ENCODE measurements at places on chromosomes 13 and 19.

DNA sequence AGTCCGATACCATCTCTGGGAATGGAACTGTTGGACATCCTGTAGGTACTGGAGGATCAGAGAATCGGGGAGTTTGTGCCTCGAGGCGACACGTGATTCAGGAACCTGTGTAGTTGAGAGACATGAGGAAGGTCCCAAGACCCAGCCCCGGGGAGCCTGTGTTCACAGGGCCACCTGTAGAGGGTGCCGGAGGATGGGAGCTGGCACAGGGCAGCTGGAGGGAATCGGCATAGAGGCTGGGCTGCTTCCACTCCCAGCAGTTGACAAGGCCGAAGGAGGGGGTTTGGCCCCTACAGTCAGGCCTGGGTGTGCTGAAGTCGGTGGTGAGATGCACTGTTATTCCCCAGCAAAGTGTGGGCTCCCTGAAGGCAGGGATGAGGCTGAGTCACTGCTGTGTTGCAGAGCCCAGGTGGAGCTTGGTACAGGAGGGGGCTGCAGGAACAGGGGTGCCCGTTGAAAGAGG lies 2.5 kb upstream of the ISYNA1 start:
- DNase-seq = peak; percentile 67

DNA sequence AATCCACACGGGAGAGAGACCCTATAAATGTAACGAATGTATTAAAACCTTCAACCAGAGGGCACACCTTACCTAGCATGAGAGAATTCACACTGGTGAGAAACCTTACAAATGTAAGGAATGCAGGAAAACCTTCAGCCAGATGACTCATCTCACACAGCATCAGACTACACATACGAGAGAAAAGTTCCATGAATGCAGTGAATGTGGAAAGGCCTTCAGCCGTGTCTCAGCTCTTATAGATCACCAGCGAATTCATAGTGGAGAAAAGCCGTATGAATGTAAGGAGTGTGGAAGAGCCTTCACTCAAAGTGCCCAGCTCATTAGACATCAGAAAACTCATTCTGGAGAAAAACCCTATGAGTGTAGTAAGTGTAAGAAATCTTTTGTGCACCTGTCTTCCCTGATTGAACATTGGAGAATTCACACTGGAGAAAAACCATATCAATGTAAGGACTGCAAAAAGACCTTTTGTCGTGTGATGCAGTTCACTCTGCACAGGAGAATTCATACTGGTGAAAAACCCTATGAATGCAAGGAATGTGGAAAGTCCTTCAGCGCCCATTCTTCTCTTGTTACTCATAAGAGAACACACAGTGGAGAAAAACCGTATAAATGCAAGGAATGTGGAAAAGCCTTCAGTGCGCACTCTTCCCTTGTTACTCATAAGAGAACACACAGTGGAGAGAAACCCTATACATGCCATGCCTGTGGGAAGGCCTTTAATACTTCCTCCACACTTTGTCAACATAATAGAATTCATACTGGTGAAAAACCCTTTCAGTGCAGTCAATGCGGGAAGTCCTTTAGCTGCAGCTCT lies 16.0 kb downstream of the ZNF582 start:
- no peak for DNase-seq

GRCh38 chr19:39211731-39212374 lies 7.8 kb upstream of the SYCN start:
- DNase-seq = no peak

DNA sequence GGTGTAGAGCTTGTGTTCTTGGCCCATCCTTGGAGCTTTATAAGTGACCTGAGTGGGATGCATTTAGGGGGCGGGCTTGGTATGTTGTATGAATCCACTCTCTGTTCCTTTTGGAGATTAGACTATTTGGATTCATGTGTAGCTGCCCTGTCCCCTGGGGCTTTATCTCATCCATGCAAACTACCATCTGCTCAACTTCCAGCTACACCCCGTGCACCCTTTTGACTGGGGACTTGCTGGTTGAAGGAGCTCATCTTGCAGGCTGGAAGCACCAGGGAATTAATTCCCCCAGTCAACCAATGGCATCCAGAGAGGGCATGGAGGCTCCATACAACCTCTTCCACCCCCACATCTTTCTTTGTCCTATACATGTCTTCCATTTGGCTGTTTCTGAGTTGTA lies 6.1 kb downstream of the CLEC4M start:
- no peak for DNase-seq

DNA sequence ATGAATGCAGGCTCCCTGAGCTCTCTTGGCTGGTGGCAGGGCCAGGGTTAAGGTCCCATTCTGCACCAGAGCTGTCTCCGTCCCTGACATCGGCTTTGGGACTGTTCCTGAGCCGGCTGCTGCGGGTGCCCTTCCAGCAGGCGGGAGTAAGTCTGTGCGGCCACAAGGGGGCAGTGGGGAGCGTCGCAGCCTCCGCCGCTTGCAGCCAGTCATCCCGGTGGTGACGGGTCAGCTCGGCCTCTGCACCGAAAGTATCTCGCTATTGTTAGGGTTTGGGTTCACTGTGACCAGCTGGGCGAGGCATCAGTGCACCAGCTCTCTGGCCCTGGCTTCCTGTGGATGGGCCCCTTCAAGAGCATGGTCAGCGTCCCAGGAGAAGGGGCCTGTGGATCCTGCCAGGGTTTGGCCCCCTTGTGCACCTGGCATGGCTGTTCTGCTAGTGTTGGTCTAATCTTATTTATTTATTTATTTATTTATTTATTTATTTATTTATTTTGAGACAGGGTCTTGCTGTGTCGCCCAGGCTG lies 15.1 kb downstream of the NDUFB7 start:
- peak; percentile 83 for DNase-seq

DNA sequence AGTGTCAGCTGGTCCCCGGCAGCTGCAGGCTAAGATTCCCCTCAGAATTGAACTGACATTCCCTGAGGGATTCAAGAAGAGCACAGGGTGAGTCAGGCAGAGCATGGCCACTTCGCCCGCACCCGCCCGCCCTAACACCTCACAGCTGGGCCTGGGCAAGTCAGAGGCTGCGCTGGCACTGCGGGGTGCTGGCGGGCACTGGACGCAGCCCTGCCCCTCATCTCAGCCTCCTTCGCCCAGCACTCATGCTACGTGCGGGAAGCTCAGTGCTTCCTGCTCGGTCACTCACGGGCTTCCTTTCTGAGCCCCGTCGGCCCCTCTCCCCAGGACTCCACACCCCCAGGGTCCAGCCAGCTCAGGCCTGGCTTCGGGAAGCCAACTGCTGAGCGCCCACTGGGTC lies 56.9 kb downstream of the MLLT1 start:
- no peak for DNase-seq

DNA sequence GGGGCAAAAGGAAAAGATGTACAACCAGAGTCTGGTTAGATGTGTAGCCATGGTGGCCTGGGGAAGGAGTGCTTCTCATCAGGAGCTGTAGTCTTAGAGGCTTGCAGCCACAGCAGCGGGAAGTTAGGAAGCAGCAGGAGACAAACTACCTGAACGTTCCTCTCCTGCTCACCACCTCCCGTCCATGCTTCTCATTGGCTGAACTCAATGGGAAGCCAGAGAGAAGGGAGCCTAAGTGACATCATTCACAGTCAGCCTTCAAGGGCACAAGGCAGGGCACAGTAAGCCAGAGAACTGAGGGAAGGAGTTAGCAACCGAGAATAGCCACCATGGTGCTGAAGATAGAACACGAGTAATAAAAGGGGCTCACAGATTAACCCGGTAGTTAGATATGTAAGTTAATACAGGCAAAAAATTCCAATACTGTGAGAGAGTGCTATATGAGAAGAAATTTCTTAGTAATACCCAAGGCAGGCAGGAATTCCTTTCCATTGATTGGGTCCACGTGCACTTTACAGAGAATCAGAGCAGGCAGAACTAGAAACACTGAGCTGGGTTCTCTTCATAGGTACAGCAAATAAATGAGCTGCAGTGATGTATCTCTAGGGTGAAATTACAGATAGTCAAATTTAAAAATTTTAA lies 391.5 kb upstream of the DACH1 start:
- no peak for DNase-seq

GRCh38 chr13:66222926-66223325 lies 1007.2 kb downstream of the PCDH9 start:
- no peak for DNase-seq

DNA sequence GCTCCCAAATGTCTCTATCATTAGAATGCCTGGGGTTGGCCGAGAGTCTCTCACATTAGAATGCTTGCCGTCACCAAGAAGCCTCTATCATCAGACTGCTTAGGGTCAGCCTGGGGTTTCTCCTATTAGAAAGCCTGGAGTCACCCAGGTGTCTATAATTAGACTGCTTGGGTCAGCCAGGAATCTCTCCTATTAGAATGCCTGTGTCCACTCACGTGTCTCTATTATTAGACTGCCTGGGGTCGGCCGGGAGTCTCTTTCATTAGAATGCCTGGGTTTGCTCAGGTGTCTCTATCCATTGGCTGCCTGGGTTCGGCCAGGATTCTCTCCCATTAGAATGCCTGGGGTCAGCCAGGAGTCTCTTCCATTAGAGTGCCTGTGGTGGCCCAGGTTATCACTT lies 1453.1 kb downstream of the UQCRFS1 start:
- no peak for DNase-seq

DNA sequence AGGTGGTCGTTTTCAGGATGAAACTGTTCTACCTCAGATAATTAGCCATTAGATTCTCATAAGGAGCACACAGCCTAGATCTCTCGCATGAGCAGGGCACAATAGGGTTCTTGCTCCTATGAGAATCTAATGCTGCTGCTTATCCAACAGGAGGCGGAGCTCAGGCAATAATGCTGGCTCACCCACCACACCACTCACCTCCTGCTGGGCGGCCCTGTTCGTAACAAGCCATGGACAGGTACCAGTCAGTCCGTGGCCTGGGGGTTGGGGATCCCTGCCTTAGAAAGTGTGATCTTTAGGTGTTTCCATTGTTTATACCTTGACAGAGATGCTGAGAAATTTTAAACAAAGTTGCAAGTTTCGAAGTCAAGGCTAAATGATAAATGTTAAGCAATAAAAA lies 344.6 kb upstream of the HTR2A start:
- no peak for DNase-seq

GRCh38 chr13:70505809-70506208 lies 397.6 kb upstream of the KLHL1 start:
- DNase-seq = no peak

GRCh38 chr19:50383001-50383851 lies 921 bp upstream of the POLD1 start:
- DNase-seq = peak; percentile 2

DNA sequence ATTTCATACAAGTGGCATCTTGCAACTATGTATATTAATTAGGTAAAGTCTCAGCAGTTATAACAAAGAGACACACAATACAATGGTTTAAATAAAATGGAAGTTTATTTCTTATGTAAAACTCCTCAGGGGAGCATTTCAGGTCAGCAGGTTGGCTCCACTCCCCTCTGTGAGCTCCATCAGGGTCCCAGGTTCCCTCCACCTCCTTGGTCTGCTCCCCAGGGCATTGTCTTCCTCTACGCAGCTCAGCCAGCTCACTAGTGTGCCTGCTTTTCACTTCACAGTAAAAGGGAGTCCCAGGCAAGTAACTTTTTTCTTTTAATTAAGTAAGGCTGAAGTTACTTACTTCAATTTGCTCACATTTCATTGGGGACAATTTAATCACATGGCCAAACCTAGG lies 135.3 kb upstream of the FNDC3A start:
- DNase-seq = no peak

GRCh38 chr13:23473221-23473620 lies 39.7 kb upstream of the SACS start:
- DNase-seq = no peak

GRCh38 chr13:27293873-27294515 lies 23.4 kb downstream of the RASL11A start:
- no peak for DNase-seq

DNA sequence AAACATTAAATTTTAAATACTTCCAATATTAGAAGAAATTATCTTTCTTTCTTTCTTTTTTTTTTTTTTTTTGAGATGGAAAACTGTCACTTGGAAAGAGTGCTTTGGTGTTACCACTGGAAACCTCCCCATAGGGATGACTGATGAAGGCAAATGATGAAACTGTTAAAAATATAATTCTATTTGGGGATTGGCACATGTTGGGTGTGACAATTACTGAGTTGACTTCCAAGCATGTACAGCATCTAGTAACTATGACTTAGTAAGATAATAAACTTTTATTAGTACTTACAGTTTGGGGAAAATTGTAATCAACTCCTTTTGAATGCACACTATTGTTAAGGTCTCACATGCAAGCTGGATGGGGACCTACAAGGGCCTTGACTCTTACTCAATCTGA lies 592.5 kb downstream of the KCTD12 start:
- DNase-seq = no peak

DNA sequence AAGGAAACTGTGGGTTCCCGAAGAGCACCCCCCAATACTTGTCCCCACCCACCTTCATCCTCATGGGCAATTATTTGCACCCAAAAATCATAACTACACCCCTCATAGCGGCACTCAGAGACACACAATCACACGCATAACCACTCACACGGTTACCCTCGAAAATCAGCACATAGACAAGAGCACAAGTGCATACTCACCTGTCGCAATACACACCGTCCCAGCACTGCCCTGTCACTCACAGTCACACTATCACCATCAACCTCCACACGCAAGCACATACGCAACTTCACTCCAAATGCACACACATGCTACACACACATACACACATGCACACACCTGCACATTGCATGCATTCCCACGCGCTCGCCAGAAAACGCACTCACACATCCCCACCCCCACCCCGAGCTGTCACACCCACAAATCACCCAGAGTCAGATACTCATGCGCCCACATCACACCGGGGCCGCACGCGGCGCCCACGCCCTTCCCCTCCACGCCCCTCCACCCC lies 535 bp downstream of the COL5A3 start:
- no peak for DNase-seq

GRCh38 chr19:50329146-50329925 lies at the start of gene KCNC3:
KCNC3 (minus strand) TSS chr19:50329377; CDS start chr19:50329082, 295 bp downstream.
- peak; percentile 99 for DNase-seq

GRCh38 chr13:73092829-73093228 lies 34.0 kb downstream of the KLF5 start:
- no peak for DNase-seq

GRCh38 chr13:72390909-72391308 lies 336.5 kb downstream of the MZT1 start:
- no peak for DNase-seq

DNA sequence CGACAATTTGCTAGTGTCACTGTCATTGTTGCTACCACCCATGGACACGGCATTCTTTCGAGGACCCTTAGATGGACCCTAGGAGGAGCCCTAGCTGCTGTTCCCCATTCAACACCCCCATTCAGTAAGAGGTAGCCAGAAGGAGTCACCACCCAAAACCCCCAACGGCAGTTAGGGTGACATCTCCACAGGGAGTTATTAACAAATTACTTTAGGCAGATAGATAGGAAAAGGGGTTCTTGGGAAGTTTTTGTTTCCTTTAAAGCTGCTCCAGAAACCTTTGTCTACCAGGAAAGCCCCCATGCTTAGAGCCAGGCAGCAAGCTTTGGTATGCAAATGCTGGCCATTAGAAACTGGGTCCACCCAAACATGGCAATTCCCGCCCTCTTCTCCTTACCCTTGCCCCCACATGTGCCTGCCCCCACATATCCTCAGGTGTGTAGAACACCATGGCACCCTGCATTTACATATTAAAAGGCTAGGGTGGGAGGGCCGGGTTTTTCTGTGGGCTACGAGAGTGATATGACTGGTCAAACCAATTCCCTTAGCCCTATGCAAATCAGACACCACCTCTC lies 190.9 kb downstream of the SLITRK6 start:
- no peak for DNase-seq
